Fibroblast of skin of left biceps (primary cell): ENCODE measurements at places on chromosomes 5 and 9.

DNA sequence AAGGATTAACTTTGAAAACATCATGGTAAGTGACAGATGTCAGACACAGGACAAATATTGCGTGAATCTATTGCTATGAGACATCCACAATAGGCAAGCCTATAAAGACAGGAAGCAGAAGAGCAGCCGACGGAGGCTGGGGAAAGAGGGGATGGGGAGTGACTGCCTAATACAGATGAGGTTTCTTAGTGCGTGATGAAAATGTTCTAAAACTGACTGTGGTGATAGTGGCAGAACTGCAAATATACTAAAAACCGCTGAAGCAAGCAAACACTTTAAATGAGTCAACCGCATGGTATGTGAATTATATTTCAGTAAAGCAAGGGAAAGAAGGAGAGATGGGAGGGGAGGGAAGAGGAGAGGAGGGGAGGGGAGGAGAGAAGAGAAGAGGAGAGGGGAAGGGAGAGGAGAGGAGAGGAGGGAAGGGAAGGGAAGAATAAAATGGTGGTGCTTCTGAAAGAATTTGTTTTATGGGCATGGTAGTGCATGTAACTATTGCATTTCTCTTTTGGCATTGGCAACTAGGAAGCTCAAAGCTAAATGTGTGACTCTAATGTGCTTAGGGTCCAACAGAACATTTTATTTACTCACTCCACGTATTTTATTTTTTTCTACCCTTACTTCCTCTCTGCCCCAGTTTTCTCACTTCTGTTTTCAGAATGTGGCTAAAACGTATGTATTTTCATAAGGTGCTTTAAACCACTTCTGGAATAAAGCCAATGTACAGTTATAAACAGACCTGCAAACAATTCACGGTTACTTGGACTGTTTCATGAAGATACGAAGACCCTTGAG is 21.3 kb downstream of the AKNA start:
- DNase-seq: peak; percentile 84

GRCh38 chr9:88173378-88173999 is 35.2 kb upstream of the SPATA31C2 start:
- peak; percentile 36 for DNase-seq

GRCh38 chr5:57299986-57300385 is 126.1 kb downstream of the GPBP1 start:
- DNase-seq: no peak

GRCh38 chr5:82865625-82866024 is 211.6 kb downstream of the TMEM167A start:
- no peak for DNase-seq

DNA sequence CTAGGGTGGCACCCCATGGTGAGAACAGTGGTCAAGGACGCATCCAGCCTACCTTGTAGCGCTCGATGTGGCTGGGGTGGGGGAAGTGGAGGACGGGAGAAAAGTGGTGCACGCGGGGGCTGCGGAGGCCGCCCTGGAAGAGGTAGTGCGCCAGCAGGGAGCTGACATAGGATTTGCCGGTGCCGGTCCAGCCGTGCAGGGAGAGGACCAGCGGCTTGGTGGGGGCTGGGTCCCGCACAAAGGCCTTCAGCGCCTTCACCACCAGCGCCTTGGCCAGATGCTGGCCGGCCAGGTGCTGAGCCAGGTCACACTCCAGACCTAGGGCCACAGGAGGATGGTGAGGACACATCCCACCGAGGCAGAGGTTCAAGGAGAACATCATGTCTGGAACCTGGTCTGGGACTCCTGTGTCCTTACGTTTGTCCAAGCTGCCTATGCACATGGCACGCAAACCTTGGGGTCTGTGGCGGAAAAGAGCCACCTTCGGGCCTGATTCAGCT is 797 bp downstream of the TOR2A start:
- no peak for DNase-seq

GRCh38 chr9:92133949-92134604 is 18.9 kb upstream of the SPTLC1 start:
- DNase-seq: peak; percentile 29

DNA sequence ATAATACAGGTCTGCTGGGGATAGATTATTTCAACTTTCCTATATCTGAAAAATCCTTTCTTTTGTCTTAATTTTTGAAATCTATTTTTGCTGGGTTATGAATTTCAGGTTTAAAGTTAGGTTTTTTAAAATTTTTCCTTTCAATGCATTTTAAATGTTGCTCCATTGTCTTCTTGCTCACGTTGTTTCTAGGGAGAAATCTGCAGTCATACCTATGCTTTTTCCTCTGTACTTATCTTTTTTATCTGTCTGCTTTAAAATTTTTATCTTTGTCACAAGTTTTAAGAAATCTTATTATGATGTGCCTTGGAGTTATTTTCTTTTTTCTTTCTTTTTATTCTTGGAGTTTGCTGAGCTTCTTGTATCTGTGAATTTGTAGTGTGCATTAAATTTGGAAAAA is 412.0 kb upstream of the KIF2A start:
- no peak for DNase-seq

DNA sequence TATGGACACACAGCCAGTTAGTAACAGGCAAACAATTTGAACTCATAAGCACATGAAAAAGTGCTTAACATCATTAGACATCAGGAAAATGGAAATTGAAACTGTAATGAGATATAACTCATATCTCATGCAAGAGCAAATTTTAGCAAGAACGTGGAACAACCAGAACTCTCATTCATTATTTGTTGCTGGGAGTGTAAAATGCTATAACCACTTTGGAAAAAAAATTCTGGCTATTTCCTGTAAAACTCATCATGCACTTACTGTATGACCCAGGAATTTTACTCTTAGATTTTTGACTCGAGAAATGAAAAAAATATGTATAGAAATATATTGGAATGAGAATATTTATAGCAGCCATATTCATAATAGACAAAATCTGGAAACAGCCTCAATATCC is 205.7 kb upstream of the PUM3 start:
- DNase-seq: no peak

- no peak for DNase-seq
Observed at GRCh38 chr9:113360242-113360842, 11.0 kb downstream of the BSPRY start.

GRCh38 chr5:75632321-75632720 is 21.1 kb downstream of the ANKDD1B start:
- no peak for DNase-seq

GRCh38 chr9:109253637-109254284 is 67.1 kb downstream of the EPB41L4B start:
- peak; percentile 9 for DNase-seq

DNA sequence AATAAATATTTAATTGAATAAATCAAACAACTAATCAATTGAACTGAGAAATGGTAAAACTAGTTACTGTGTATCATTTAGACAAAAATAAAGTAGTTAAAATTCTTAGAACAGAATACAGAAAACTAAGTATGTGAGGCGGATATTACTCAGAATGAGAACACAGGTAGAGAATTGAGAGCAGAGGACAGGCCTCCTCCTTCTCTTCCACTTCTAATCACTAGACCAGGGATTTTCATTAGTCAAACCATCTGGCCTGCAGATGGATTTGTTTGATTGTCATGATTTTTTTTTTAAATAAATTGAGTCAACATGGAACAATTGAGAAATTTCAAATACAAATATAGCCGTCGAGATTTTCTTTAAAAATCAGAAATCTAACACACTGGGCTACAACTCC is 198.6 kb upstream of the HMHB1 start:
- no peak for DNase-seq

DNA sequence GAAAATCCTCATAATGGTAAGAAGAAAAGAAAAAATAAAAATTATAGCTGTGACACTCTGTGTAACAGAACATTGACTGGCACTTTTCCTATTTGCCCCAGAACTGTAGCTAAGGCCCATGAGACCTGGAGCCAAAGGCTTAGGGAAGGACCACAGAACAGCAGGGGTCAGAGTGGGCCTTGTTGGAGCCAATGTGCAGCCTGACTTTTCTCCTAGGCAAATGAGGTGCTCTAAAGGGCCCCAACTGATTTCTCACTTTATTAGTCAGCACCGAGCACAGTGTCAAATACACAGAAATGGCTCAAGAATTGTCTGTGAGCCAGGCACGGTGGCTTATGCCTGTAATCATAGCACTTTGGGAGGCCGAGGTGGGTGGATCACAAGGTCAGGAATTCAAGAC is 4.0 kb upstream of the MEGF9 start:
- DNase-seq: no peak

- no peak for DNase-seq
Observed at GRCh38 chr9:113219969-113220368, 1.1 kb downstream of the FKBP15 start.

DNA sequence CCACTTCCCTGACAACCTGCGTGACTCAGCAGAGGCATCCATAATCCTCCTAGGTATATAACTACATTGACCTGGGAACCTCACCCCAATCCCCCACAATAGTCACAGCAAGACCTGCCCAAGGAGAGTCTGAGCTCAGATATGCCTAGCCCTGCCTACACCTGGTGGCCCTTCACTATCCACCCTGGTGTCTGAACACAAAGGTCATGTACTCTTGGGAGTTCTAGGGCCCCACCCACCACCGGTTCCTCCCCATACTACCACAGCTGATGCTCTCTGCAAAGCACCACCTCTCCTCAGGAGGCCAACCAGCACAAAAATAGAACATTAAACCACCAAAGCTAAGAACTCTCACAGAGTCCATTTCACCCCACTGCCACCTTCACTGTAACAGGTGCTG is 34.8 kb upstream of the CARTPT start:
- DNase-seq: no peak

GRCh38 chr5:132782101-132782500 is 5.1 kb upstream of the SEPTIN8 start:
- DNase-seq: no peak

DNA sequence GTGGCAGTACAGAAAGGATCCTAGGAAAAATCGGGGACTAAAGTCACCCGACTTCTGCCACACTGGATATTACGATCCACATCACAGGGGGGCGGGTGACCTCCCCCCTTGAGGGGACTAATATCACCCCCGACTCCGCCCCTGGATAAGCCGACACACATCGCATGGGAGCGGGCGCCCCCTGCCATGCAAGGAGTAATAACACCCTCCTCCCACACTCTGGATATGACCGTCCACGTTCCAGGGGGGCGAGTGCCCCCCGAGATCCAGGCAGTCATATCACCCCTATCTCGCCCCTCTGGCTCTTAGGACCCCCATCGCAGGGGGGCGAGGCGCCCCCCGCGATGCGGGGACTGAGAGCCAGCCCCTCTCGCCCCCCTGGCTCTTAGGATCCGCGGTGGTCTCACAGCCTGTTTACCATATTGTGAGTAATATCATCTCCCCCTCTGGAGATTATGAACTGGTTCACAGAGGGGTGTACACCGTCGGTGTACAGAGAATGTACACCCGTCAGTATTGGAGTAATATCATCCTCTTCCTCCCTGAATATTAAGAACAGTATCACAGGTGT is 423.0 kb downstream of the DIRAS2 start:
- no peak for DNase-seq
